ENCODE measurements at places on chromosomes 12 and 14.

GRCh38 chr12:98591209-98591608, 2.3 kb upstream of the SLC25A3 start:
- no peak for DNase-seq

DNA sequence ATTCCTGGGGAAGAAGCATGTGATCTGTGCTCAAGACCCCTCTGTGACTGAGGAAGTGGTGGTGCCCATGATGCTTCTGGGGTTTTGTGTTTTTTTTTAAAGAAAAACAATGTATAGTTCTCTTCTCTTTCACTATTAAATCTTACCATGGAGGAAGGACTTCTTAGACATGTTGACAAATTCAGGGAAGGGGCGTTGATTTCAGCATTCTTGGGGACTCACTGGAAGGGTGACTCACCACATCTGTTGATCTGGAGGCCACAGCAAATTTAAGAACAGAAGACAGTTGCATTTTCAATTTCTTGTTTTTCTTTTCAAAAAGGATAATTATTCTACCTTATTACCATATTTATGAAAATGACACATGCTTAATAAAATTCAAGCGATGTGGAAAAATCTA, 152.9 kb upstream of the RTL1 start:
- no peak for DNase-seq

- no peak for DNase-seq
These were observed 33.2 kb upstream of the GALNT16 start for GRCh38 chr14:69226736-69227135.

GRCh38 chr14:33958605-33959226, 7.8 kb upstream of the EGLN3 start:
- DNase-seq: no peak

DNA sequence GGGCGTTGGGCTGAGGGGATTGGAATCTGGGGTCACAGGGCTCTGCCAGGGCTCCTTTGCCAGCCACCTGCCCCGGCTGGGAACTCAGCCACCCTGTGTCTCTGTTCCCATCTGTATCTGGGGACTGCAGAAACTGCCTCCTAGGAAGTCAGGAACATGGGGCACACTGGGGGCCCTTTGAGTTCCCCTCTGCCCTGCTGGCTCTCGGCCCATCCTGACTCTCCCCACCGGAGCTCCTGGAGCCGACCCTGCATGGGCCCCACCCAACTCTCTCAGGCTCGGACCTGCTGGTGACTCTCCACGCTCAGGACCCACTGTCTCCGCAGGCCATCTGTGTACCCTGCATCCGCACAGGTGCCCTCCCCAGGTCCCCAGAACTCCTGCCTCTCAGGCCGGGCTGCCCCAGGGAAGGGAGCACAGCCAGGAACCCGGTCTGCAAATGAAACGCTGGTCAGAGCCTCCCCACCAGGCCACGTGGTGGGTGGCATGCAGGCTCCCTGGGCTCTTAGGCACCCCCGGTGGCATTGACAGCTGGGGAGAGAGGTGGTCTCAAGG, 82.8 kb downstream of the KIF26A start:
- no peak for DNase-seq

GRCh38 chr14:77673193-77673592, 34.6 kb downstream of the ALKBH1 start:
- DNase-seq: no peak

- DNase-seq: no peak
These were observed 29.3 kb downstream of the GRIN2B start for GRCh38 chr12:13952096-13952495.

DNA sequence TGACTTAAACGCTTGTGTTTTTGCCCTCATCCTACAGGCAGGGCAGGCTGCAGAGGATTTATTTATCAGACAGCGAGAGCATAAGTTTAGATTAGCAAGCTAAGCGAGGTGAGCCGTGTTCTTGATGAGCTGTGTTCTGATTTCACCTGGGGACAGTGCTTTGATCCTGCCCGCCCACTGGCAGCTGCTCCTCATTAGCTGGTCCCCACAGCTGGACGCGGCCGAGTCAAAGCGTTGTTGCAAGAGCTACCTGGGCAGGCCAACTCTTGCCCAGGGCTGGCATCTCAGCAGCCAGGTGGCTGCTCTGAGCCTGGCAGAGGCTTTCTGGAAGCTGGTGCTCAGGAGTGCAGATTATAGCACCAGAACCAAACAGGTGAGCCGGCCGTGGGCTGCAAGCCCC, 46.8 kb upstream of the BEGAIN start:
- no peak for DNase-seq

DNA sequence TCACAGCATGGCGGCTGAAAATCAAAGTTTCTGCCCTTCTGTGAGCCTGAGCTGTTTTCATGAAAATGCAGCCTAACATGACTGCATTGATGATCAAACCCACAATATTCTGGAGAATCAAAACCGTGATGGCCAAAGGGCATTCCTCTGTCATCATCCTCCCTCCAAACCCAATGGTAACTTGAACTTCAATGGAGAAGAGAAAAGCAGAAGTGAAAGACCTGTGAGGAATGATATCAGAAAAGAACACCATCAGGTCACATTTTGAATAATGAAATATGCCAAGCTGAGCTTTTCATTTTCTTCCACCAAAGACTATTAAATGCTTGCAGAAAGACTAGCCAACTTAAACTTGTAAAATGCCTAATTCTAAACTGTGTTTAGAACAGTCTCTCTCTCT, 8.1 kb downstream of the KCNJ8 start:
- DNase-seq: no peak

GRCh38 chr12:106106061-106106566, 32.6 kb downstream of the NUAK1 start:
- no peak for DNase-seq

GRCh38 chr14:80718940-80719339, 222.6 kb downstream of the CEP128 start:
- no peak for DNase-seq

- no peak for DNase-seq
These were observed 31.5 kb downstream of the HEATR5A start for GRCh38 chr14:31388687-31389413.

- no peak for DNase-seq
These were observed 53.7 kb upstream of the PELI2 start for GRCh38 chr14:56064513-56064912.

DNA sequence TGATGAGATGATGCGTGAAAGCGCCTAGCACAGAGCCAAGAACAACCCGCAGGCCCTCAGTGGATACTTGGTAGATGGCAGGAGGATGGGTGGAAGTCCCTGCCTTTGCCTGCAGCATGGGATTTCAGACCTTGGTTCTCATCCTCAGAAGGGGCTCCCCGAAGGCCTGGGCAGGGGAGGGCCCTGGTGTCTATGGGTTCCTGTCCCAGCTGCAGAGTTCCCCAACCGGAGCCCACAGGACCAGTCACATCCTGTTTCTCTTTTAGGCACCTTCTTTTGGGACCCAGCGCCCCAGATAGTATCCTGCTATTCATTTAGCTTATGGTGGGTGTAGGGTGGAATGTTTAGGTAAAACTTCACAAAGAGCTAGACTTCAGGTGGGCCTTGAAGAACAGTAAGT, 55.5 kb downstream of the CALM1 start:
- no peak for DNase-seq

DNA sequence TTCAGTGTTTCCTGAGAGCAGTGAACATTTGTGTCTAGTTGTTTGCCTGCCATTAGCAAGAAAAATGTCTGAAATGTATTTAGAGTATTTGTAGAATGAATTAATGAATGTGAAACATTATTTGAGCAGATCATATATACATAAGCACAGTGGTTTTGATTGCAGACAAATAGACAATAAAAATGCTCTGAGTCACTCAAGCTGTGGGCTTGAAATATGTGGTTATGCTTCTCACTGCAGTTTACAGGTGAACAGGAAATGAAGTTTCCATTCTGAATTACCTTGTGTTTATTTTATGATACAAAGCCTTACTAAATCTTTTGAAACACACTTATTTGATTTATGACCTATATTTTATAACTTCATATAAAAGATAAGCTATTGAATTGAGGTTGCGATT, 827.7 kb downstream of the TMTC2 start:
- DNase-seq: no peak

- DNase-seq: no peak
These were observed 12.2 kb downstream of the PTPN11 start for GRCh38 chr12:112430929-112431328.

DNA sequence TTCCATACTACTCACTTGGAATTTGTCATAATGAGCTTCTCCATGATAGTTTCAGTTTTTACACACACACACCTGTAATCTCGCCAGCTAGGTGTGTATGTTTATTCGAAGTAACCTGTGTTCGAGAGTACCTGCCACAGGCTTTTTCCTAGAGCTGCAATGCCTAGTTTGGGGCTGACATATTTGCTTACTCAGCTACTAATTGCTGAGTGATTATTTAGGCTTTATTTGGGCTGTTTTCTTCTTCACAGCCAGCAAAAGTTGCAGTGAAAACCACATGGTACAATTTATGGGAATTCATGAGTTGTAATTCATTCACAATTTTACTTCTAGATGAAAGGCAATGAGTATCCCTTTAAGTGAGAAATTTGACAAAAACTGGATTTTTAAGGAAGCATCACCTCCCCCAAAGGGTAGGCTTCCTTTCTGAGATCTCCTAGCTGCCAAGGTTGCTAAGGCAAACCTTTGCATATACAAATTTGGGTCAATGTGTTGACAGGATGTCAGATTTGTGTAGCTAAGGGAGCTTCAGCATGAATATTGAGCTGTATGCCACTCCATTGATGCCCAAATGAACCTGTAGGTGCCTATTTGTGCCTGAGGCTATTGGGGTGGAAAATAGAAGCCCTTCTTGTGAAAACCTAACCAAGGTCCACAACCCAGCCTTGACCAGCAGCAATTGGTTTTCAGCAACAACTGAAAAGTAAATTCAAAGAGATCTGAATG, 108.7 kb upstream of the OTX2 start:
- DNase-seq: no peak

- peak; percentile 69 for DNase-seq
These were observed 6.0 kb upstream of the CHD4 start for GRCh38 chr12:6613015-6613775.

GRCh38 chr14:34059925-34060650, 109.2 kb upstream of the EGLN3 start:
- peak; percentile 42 for DNase-seq

DNA sequence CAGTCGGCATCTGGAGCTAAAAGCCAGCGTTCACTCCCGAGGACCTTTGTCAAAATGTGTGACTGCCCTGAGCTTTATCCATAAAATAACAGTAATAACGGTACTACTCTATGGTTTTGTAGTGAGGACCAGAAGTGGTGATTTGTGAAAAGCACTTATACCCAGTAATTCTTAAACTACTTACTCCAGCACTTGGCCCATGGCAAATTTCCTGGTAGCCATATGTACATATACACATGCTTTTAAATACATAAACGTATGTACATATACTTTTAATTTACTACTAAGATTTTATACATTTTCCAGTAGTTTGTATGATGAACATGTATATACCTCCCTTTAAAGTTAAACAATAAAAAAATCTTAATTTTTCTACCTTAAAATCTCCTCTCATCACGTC, 163.8 kb upstream of the TMEM132C start:
- DNase-seq: no peak

DNA sequence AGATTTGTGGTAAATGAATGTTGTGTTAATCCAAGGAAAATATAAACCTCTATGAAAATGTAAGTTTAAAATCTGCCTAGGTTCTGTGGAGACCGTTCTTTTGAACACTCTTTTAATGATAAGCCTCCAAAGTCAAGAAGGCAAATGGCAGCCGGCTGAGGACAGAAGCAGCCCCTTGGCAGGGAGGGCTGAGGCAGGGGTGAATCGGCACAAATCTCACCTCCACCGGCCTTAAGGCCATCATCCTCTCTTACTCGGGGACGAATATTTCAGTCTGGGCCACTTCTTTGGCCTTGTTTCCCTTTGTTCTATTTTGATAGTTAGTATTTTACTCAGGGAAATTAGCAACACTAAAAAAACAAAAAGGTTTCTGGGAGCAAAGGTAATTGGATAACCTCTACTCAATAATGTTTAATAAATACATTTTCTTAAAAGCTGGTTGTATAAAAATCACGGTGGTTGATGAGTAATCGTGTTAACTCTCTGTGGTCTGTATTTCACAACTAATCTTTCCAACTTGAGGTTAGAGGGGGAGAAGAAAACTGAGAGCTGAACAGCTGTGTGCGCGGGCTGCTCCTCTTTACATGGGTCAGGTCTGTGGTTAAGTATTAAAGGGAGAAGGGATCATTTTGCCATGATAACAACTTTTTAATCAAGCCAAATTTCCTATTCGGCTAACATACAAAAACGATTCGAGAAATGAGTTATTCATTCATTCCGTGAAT, 18.6 kb downstream of the LGMN start:
- no peak for DNase-seq

DNA sequence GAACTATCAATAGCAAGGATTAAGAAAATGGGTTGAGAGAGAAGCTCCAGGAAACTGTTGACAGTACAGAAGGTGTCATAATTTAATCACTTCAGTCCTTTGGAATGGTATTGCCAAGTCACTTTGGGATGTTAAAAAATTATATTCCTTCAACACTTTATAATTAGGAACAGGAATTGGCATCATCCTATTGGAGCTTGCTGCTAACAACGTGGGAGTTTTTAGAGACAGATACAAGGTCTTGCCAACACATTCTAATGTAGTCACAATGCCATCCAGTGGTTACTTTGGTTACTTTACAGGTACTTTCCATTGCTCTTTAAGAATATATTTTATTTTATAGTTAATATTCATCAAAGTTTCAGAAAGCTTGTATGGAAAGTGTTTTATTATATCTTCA, 310.1 kb downstream of the SYT1 start:
- peak; percentile 22 for DNase-seq

- DNase-seq: no peak
These were observed 238.9 kb downstream of the EMP1 start for GRCh38 chr12:13435235-13435933.

DNA sequence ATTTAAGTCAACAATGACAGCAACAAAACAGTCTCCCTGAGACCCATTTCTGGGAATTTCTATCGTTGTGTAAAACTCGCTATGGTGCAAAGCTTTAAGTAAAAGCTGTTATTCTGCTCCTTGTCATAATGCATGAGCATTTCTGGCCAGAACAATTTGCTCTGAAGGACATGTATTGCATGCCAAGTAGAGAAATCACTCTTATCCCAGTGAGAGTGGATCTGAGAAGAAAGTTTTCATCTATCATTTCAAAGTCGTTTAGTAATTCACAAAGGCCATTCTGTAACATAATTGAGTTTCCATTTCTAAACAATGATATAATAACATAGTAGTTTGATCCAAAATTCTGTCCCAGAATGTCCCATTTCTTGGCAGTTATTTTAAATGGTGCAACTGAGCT, 86.6 kb downstream of the TBC1D30 start:
- no peak for DNase-seq

DNA sequence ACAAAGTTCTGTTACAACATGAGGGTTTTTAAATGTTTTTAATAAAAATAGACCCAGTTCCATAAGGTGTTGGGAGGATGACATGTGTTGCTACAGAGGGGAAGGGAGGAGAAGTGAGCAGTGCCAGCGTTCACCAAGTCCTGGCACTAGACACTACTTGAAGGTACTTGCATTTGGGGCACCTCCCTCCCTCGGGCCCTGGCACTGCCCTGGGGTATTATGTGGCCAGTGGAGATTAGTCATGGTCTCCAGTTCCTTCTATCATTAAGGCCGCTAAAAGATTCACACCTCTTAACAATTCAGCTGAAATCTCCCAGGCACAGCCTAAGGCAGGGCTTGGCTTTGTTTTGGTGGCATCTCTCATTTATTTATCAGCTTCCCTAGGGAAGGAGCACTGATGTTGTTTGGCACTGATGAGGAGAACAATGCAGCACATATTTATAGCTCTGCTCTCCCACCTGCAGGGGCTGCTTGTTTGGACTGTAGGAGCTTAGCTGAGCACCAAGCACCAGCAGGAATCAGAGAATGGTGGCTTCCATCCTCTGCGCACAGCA, 155.5 kb upstream of the NTF3 start:
- DNase-seq: no peak

- DNase-seq: no peak
These were observed 71.4 kb downstream of the RIC8B start for GRCh38 chr12:106845902-106846301.
